ENCODE measurements at places on chromosomes 7 and 10. TPM values are rescaled to one million over a fixed set of nuclear protein-coding genes. Genes with fewer than 3 reads are reported as not detected.

GRCh38 chr7:137337902-137338301 lies 5.6 kb downstream of the PTN start:
- H3K36me3 ChIP-seq = no peaks in the 10 kb centered on the region
- no peak overlapping the region for H3K4me3 ChIP-seq
- no peak for DNase-seq
- H3K27me3 ChIP-seq = no peaks in the 10 kb centered on the region
- no peaks in the 10 kb centered on the region for H3K4me1 ChIP-seq

The KCNIP2 gene
- 0.77 TPM for total RNA-seq

DNA sequence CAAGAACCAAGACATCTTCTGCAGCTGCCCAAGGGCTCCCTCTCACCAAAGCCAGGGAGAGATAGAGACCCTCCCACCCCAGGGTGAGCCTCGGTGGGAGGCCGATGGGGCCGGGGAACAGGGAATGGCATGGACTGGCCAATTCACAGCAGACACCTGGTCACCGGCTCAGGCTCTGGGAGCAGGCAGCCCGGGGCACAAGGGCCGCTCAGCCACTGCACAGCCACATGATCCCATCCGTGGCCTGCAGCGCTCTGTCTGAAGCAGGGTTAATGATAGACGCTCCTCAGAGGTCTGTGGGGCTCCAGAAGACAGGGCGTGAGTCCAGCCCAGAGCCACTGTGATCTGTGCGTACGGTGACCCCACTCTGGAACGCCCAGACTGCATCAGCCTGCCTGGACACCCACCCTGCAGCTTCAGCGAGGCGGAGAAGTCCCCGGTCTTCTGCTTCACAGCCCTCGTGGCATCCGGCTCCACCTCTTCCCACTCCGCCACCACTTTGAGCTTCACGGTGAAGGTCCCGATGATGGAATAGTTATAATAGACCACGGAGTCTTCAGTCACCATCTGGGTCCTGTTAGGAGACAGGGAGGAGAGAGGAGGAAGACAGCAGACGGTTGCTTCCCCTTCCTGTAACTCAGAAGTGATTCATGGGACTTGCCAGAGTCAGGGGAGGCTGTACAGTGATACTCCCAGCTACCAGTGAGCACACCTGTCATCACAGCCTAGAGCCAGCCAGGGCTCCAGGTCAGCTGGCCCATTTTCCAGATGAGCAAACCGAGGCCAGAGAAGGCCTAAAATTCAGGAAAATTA lies 14.0 kb downstream of the TMEM130 start:
- peak; percentile 56 for DNase-seq
- H3K36me3 ChIP-seq = no peaks in the 10 kb centered on the region

- DNase-seq = peak; percentile 57
- H3K36me3 ChIP-seq = no peaks in the 10 kb centered on the region
- H3K27me3 ChIP-seq = no peaks in the 10 kb centered on the region
- no peak overlapping the region for H3K4me3 ChIP-seq
Observed at GRCh38 chr7:84058311-84059076, 136.1 kb downstream of the SEMA3A start.

The ANXA7 gene
- total RNA-seq = 132 TPM

GRCh38 chr7:113907617-113908016 lies 11.2 kb downstream of the PPP1R3A start:
- H3K36me3 ChIP-seq = no peaks in the 10 kb centered on the region
- no peak overlapping the region for H3K27ac ChIP-seq
- H3K4me1 ChIP-seq = no peaks in the 10 kb centered on the region
- H3K27me3 ChIP-seq = no peaks in the 10 kb centered on the region
- H3K4me3 ChIP-seq = no peak overlapping the region
- no peak for DNase-seq

The PRTFDC1 gene
- 18.5 TPM for total RNA-seq

DNA sequence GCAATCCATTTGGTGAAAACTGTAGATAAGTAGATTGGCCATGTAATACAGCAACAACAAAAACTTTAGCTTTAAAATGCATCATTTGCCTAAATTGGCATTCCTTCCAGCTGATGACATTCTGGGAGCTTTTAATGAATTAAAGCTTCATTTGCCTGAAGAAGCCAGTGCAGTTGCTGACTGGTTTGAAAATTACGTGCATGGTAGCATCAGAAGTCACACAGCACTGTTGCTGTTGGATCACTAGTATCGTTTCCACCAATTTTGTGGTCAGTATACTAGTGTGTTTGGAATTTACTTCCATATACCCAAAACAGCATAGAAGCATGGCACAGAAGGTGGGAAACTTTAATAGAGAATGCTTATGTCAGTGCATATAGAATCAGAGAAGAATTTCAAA lies 194.9 kb downstream of the ETV1 start:
- H3K36me3 ChIP-seq = no peaks in the 10 kb centered on the region
- H3K27ac ChIP-seq = no peak overlapping the region
- H3K4me1 ChIP-seq = no peaks in the 10 kb centered on the region
- H3K27me3 ChIP-seq = no peaks in the 10 kb centered on the region
- no peak overlapping the region for H3K4me3 ChIP-seq
- DNase-seq = peak; percentile 33

The UPK3B gene
- under 0.01 TPM for total RNA-seq

The TMEM270 gene
- not detected for total RNA-seq

The PLXDC2 gene
- total RNA-seq = 12.3 TPM

All from fibroblast of lung (primary cell).